ENCODE measurements at places on chromosomes 12 and 14.

- DNase-seq, result peak; percentile 78
These were observed 124.4 kb downstream of the RAD51B start for GRCh38 chr14:67943947-67944346.

DNA sequence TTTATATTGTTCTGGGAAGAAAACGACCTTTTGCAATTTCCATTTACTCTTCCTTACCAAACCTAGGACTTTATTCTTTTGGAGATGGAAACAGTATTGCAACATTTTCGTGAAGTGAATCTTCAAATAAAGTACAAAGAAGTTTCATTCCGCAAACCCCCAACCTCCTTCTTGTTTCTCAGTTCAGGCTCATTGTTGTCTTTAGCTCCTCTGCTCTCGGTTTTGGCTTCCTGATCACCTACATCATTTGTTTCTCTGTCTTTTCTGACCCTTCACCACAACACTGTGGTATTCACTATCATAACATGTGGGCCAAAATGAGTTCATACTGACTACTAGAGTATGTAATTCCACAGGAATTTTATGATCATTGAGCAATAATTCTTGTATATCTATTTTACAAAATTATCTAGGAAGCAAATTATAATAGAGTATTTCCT, 266.8 kb downstream of the ADAMTS20 start:
- no peak for DNase-seq

GRCh38 chr14:69317102-69317755, 57.3 kb downstream of the GALNT16 start:
- no peak for DNase-seq

- DNase-seq, result no peak
These were observed 93.3 kb upstream of the RIC8B start for GRCh38 chr12:106681210-106681609.

DNA sequence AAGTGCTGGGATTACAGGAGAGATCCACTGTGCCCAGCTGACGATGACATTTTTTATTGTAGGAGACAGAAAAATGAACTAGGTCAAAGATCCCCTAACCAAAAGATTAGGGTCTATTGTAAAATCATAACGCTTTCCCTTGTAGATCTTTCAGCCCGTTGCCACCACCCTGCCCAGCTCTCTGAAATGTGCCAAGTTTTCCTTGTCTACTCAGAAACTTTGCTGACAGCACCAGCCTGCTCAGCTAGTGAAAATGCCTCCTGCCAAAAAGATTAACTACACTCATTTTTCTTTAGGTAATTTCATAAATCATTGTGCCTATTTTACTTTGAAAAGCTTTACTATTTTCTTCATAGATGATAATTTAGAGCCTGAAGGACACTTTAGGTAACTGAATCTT, 28.2 kb upstream of the RASSF3 start:
- DNase-seq, result no peak

DNA sequence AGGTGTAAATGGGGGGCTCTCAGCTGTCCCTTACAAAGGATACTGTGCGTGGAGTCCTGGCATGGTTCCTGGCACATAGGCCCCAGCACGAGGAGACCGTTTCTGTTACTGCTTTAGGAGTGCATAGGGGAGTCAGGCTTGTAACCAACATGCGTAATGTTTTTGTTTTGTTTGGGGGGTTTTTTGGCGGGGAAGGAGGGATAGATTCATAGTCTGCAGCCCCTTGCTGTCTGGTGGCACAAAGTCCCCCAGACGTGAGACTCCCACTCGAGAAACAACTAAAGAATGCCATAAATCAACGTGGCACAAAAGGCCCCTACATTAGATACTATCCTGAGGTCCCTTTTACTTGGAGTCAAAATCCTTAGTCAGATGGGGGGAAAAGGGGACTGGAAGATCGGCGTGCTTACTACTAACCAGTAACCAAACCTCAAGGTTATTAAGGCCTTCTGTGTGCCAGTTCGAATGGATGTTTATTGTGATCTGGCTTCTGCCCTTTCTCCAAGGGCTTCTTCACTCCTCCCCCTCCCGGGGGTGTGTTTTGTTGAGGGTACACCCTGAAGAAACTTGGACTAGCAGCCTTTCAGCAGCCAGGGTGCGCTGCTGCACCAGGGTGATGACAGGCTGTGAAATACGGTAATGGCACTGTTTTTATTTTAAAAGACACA, 874 bp downstream of the ISCU start:
- DNase-seq, result peak; percentile 79

GRCh38 chr14:97707603-97708002, 910.4 kb downstream of the VRK1 start:
- no peak for DNase-seq

DNA sequence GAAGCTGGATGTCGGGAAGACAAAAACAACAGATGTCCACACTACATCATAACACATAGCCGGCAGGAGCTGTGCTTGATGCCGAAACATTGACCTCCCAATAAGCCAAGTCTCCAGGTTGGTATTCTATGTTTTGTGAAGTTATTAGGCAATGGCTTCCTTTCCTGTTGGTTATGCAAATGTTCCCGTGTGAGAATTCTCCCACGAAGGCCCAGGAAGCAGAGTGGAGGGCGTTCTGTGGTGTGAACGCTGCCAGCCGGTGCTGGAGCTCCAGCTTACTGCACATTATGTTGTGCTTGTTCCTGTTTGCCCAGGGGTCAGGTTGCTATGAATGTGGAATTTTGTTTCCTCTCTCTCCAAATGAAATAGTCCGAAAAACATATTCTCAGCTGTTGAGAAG, 156.4 kb upstream of the HMGA2 start:
- DNase-seq, result no peak

DNA sequence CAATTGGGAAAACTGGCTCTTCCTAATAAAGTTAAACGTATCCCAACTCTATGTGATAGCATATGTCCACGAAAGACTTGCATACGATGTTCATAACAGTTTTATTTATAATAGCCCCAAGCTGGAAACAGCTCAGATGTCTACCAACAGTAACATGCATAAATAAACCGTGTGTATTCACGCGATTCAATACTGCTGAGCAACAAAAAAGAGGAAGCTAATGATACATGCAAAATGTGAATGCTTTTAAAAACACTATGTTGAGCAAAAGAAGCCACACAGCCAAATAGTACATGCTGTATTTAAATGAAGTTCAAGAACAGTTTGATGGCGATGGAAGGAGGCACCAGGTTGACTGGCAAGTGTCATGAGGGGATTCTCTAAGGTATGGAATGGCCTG, 55.7 kb downstream of the TRIM9 start:
- no peak for DNase-seq

GRCh38 chr14:80615831-80616230, 325.7 kb downstream of the CEP128 start:
- no peak for DNase-seq

DNA sequence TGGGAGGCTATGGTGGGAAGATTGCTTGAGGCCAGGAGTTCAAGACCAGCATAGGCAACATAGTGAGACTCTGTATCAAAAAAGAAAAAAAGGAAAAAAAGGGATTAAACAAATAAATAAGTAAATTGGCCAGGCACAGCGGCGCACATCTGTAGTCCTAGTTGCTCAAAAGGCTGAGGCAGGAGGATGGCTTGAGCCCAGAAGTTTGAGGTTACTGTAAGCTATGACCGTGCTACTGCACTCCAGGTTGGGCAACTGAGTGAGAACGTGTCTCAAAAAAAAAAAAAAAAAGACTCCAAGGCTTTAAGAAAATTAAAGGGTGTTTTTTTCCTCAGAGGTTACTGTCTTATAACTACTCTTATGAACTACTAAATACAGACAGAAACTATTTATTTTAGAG, 11.7 kb downstream of the BEST3 start:
- no peak for DNase-seq

DNA sequence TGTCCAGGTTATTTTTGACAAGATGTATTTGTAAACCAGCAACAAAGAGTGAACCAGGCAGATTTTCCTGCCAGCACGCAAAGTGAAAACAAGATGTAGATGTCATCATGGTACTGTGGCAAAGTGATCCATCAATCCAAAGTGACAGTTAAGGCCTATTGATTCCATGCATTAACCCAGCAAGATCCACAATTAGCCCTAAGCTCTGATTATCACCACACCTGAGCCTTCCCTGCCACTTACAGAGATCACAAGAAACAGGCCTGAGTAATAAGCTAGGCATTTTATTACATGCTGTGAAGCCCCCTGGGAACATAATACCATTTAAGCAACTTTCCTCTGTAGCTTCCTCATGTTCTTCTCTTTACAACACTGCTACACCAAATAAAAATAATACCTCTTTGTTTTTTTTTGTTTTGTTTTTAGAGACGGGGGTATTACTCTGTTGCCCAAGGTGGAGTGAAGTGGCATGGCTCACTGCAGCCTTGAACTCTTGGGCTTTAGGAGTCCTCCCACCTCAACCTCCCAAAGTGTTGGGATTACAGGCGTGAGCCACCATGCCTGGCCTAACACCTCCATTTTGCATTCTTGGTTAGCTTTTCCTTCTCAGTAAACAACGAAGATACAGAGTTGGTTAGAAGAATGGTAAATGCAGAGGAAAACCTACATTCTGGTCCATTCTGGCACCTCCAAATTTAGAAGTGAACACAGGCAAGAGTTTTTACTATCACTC, 85.5 kb downstream of the STON2 start:
- DNase-seq, result no peak

DNA sequence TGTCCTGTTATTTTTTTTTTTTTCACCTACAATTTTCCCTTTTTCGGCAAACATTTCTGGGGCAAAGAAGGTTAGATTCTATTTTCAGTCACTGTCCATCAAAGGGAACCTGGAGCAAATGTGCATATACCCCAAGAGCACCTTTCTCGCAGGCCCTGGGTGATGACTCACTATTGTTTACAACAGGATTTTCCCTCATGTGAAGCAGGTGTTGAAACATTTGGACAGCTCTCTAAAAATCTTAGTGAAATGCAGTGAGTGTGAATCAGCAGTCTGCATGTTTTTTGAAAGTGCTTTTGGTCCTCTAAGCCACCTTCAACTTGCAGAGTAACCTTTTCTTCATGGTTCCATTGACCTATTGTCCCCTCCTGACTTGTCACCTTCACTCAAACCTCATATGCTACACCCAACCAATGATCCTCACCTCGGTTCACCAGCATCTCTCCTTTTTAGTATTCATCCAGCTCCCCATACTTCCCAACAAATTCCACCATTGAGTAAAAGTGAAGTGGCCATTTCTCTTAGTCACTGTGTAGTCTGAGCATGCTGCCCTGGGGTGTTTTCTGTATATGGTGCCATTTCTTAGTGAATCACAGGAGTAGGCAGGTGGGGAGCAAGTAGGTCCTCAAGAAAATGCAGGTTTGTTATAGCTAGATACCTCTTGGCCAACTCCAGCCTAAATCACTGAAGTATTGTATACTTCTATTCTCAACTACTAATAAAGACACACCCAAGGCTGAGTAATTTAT, 260.2 kb downstream of the BMP4 start:
- no peak for DNase-seq

DNA sequence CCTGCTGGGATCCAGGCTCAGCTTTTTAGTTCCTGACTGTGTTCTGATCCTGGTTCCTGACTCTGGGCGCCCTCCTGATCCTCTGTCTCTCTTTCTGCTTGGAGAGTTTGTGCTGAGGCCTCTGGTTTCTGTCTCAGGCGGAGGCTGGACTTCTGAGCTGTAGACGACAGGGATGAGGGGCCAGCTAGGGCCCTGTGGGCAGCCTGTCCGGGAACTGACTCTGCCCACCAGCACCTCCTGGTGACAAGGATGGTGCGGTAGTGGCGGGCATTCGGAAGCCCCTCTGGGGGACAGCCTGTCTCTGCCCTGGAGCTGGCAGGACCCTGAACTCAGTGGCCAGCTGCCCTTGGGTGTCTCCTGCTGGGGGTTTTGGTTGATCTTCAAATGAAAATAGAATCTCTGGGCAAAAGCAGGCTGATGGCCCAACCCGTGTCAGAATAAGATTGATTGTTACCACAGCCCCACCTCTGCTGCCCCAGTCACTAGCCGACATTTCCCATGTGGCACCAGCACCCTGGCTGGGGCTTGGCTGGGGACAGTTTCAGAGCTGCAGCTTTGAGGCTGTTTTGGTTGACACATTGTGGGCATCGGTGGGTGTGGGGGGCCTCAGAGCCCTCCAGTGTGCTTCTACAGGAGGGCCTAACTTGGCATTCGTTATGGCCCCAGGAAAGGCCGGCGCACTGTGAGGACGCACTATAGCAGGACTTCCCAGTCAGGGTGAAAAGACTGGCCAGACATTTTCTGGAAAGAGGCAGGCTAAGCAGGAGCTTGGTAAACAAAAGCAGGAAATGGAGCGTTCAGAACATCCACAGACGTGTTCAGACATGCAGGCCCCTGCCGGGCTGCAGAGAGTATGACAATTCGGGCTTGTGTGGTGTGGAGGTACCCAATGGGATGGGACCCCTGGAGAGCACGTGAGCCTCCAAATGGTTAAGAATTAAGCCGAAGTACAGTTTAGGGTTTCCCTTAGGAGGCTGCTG, 16.2 kb downstream of the KRT80 start:
- DNase-seq, result no peak
